ENCODE measurements at places on chromosomes 7 and 10.

GRCh38 chr10:22927661-22928403 is at the start of gene ARMC3:
Gene ARMC3 (plus strand): TSS chr10:22928053. CDS start chr10:22931997, 3,944 bp downstream.
- no peaks in the 10 kb centered on the region for H3K36me3 ChIP-seq
- H3K27me3 ChIP-seq, result no peaks in the 10 kb centered on the region
- DNase-seq, result no peak

GRCh38 chr10:85921789-85922188 is 444.8 kb downstream of the GRID1 start:
- H3K27ac ChIP-seq, result no peak overlapping the region
- H3K4me3 ChIP-seq, result no peak overlapping the region
- DNase-seq, result no peak
- no peaks in the 10 kb centered on the region for H3K36me3 ChIP-seq
- peaks cover 30% of the 10 kb centered on the region for H3K4me1 ChIP-seq

DNA sequence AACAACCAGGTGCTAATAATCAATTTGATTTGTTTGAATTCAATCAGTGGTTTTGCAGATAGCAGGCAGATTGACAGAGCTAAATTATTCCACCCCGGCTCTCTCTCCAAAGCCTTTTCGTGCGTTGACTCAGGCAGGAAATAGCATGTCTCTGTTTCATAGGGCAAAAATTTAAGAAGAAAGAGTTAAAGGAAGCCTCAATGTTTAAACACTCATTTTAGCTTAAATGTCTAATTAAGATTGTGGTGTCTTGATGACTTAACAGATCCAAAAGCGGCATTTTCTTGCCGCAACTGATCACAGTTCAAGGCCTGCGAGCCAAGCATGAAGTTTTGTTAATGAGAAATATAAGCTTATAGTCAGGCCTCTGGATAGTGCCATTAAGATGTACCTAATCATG is 1051.1 kb upstream of the AUTS2 start:
- no peak for DNase-seq
- no peaks in the 10 kb centered on the region for H3K27me3 ChIP-seq
- H3K4me3 ChIP-seq, result no peak overlapping the region
- H3K36me3 ChIP-seq, result no peaks in the 10 kb centered on the region
- H3K4me1 ChIP-seq, result no peaks in the 10 kb centered on the region

DNA sequence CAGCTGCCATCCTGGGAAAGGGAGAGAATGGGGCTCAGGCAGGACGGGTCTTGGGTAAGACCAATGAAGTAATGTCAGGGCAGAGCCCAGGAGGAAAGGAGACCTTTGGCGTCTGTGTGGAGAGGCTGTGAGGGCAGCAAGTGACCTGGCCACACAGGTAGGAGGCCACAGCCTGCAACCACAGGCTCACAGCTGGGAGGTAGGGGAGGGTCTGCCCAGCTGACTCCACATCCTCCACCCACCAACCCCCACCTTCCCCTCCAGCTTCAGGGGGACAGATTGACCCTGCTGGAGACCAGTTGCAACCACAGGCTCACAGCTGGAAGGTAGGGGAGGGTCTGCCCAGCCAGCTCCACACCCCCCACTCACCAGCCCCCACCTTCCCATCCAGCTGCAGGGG is 262.2 kb upstream of the TCERG1L start:
- no peaks in the 10 kb centered on the region for H3K27me3 ChIP-seq
- no peaks in the 10 kb centered on the region for H3K36me3 ChIP-seq
- DNase-seq, result no peak
- no peak overlapping the region for H3K27ac ChIP-seq
- no peak overlapping the region for H3K4me3 ChIP-seq

DNA sequence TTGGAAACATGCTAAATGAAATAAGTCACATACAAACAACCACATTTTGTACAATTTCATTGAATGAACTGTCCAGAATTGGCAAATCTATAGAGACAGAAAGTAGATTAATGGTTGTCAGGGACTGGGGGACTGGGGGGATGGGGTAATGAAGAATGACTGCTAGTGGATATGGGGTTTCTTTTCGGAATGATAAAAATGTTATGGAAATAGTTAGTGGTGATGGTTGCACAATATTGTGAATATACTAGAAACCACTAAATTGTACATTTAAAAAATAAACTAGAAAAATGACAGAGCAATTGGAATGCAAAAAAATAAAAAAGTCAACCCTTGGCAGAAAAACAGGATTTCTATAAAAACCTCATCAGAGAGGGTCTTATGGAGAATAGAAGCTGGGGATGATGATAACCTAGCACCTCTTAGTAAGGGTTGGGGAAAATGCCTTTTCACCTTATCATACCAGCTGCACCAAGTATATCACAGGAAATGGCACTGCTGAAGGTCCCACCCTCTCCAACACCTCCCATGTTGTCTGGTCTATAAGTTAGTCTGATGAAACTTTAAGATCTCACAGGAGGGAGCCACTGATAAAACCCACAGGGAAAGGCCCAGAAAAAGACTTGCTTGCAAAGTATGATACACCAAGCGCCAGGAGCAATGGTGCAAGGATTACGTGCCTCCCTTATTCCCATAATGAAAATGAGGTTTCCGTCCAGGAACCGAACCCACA is 23.1 kb upstream of the JAZF1 start:
- H3K27ac ChIP-seq, result no peak overlapping the region
- no peak for DNase-seq
- no peak overlapping the region for H3K4me3 ChIP-seq
- H3K4me1 ChIP-seq, result no peaks in the 10 kb centered on the region

DNA sequence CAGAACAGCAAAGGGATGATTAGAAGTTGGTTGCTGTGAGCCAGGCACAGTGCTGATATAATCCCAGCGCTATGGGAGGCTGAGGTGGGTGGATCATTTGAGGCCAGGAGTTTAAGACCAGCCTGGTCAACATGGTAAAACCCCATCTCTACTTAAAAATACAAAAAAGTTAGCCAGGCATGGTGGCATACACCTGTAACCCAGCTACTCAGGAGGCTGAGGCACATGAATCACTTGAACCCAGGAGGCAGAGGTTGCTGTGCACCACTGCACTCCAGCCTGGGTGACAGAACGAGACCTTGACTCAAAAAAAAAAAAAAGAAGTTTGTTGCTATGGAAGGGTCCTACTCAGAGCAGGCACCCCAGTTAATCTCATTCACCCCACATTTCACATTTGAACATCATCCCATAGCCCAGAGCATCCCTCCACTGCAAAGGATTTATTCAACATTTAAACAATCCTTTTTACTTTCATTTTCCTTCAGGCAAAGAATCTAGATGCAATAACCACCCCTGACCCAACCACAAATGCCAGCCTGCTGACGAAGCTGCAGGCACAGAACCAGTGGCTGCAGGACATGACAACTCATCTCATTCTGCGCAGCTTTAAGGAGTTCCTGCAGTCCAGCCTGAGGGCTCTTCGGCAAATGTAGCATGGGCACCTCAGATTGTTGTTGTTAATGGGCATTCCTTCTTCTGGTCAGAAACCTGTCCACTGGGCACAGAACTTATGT is 4.1 kb downstream of the IL6 start:
- peak overlapping the region; percentile 2 for H3K4me3 ChIP-seq
- H3K27ac ChIP-seq, result no peak overlapping the region
- H3K36me3 ChIP-seq, result no peaks in the 10 kb centered on the region
- peaks cover 16% of the 10 kb centered on the region for H3K4me1 ChIP-seq
- DNase-seq, result no peak
- no peaks in the 10 kb centered on the region for H3K27me3 ChIP-seq

GRCh38 chr10:104441329-104442000 is 87.8 kb downstream of the CFAP58 start:
- H3K4me3 ChIP-seq, result no peak overlapping the region
- peak overlapping the region; percentile 40 for H3K27ac ChIP-seq
- no peaks in the 10 kb centered on the region for H3K27me3 ChIP-seq
- peaks cover 22% of the 10 kb centered on the region for H3K4me1 ChIP-seq
- H3K36me3 ChIP-seq, result no peaks in the 10 kb centered on the region
- DNase-seq, result no peak

GRCh38 chr10:5391790-5392189 is 12.8 kb downstream of the TUBAL3 start:
- H3K27me3 ChIP-seq, result no peaks in the 10 kb centered on the region
- no peaks in the 10 kb centered on the region for H3K36me3 ChIP-seq
- DNase-seq, result no peak
- H3K4me1 ChIP-seq, result no peaks in the 10 kb centered on the region
- no peak overlapping the region for H3K4me3 ChIP-seq

GRCh38 chr7:72337390-72338167 is 74.6 kb downstream of the CALN1 start:
- H3K4me1 ChIP-seq, result peaks cover 12% of the 10 kb centered on the region
- H3K27me3 ChIP-seq, result no peaks in the 10 kb centered on the region
- H3K27ac ChIP-seq, result no peak overlapping the region
- H3K36me3 ChIP-seq, result no peaks in the 10 kb centered on the region
- DNase-seq, result no peak

DNA sequence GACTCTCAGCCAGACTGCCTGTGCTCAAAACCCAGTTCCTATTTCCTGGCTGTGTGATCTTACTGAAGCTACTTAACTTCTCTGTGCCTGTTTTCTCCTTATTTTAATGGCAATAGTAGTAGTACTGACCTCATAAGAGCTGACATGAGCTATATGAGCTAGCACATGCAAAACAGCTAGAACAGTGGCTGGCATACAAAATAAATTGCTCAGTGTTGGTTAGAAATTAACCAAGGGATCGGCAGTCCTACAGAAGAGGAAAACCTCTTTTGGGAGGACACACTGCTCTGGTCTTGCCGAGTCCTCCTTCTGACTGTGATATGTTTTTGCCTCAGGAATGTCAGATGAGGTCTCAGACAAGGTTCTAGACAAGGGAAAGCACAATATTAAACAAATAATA is 322.6 kb downstream of the GRM8 start:
- no peaks in the 10 kb centered on the region for H3K36me3 ChIP-seq
- H3K4me1 ChIP-seq, result no peaks in the 10 kb centered on the region
- H3K27me3 ChIP-seq, result no peaks in the 10 kb centered on the region
- DNase-seq, result no peak

GRCh38 chr10:125344573-125345171 is 184.3 kb upstream of the CTBP2 start:
- H3K36me3 ChIP-seq, result no peaks in the 10 kb centered on the region
- peaks cover 3% of the 10 kb centered on the region for H3K27me3 ChIP-seq
- no peak overlapping the region for H3K27ac ChIP-seq
- DNase-seq, result no peak

DNA sequence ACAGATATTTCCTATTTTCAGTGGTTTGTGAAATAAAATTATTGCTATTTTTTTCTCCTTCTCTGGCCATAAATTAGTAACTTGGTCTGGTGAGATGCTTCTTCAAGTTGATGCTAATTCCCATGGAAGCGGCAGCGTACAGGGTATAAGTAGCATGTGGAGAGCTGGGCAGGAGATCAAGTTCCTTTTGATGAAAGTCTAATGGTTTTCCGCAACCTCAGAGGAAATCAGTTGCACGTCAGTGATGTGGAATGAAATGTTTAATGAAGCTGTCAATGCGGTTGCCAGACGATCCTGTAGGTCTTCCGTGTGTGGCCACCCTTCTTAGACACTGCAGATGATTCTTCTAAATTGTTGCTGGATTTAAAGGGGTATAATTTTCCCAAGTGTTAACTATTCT is 236.4 kb upstream of the GRM3 start:
- H3K4me1 ChIP-seq, result no peaks in the 10 kb centered on the region
- H3K27me3 ChIP-seq, result no peaks in the 10 kb centered on the region
- no peaks in the 10 kb centered on the region for H3K36me3 ChIP-seq
- H3K27ac ChIP-seq, result no peak overlapping the region

- H3K36me3 ChIP-seq, result no peaks in the 10 kb centered on the region
- H3K4me3 ChIP-seq, result no peak overlapping the region
- no peak overlapping the region for H3K27ac ChIP-seq
- H3K4me1 ChIP-seq, result no peaks in the 10 kb centered on the region
- no peak for DNase-seq
- H3K27me3 ChIP-seq, result no peaks in the 10 kb centered on the region
Observed at GRCh38 chr7:117941138-117941810, 68.0 kb upstream of the CTTNBP2 start.

DNA sequence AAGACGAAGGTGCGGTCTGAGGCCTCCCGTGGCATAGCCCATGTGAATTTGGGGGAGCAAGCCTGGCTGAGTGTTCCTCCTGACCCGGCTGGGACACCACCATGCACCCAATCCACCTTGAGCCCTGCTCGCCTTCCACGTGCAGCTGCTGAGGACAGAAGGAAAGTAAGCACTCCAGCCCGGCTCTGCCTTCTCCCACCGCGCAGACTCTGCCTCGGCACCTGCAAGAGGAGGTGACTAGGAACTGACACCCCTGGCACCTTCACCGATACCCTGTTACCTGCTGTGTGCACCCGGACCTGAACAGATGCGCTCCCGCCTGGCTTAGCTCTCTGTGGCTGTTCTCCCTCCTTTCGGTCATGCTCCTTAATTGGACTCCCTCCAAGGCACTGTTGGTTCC is 57.0 kb upstream of the OPN4 start:
- H3K27ac ChIP-seq, result no peak overlapping the region
- DNase-seq, result no peak
- H3K27me3 ChIP-seq, result no peaks in the 10 kb centered on the region

DNA sequence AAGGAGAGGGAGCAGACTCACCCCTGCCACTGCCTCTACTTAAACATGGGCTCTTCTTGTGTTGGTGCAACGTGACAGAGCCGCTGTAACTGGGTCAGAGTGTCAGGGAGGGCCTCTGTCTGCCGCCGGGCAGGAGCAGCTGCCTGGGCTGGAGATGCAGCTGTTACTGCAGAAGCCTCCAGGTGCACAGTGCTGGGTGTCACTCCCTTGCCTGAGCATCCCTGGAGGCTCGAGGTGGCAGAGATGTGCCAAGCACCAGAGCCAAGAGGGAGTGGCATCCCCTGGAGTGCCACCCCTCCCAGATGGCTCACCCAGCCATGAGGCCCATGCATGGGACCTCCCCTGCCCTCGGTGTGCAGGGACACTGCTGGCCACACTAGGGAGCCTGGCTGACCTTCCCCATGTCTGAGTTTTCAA is 145.7 kb downstream of the PRPF18 start:
- DNase-seq, result no peak
- H3K27ac ChIP-seq, result no peak overlapping the region
- no peak overlapping the region for H3K4me3 ChIP-seq
- no peaks in the 10 kb centered on the region for H3K27me3 ChIP-seq
- H3K4me1 ChIP-seq, result no peaks in the 10 kb centered on the region

GRCh38 chr7:70190281-70190680 is 592.0 kb downstream of the AUTS2 start:
- no peaks in the 10 kb centered on the region for H3K36me3 ChIP-seq
- no peak overlapping the region for H3K27ac ChIP-seq
- no peak for DNase-seq
- no peak overlapping the region for H3K4me3 ChIP-seq
- no peaks in the 10 kb centered on the region for H3K4me1 ChIP-seq

DNA sequence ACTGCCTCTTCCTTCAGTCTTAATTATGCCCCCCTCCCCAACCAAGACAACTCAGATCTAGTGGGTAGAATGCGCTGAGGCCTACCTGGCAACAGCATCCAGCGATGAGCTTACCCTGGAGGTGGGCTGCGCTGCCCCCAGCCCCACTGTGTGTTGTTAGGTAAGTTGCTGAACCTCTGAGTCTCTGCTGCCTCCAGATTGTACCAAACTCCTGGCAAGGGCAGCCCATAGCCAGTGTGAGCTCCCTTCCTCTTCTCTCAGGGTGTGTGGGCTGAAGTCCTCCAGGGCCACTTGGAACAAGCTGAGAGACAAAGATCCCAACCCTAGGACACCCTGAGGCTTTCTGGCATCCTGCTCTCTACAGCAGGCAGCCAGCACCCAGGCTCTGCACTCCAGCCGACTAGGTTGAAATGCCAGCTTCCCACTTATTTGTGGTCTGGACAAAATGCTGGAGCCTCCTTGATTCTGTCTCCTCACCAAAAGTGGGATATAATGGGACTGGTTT is 135.3 kb downstream of the ARHGAP22 start:
- no peak overlapping the region for H3K4me3 ChIP-seq
- no peak overlapping the region for H3K27ac ChIP-seq
- no peaks in the 10 kb centered on the region for H3K36me3 ChIP-seq

- no peak overlapping the region for H3K4me3 ChIP-seq
- H3K27me3 ChIP-seq, result no peaks in the 10 kb centered on the region
- no peaks in the 10 kb centered on the region for H3K4me1 ChIP-seq
- DNase-seq, result no peak
- peaks cover 62% of the 10 kb centered on the region for H3K36me3 ChIP-seq
Observed at GRCh38 chr7:155769701-155770100, 42.6 kb downstream of the SHH start.
